ENCODE measurements at places on chromosomes 2 and 18.

GRCh38 chr2:18047213-18047611 lies 168.7 kb downstream of the KCNS3 start:
- no peak for DNase-seq

GRCh38 chr2:30234180-30234971 lies 3.0 kb downstream of the LBH start:
- DNase-seq = no peak

DNA sequence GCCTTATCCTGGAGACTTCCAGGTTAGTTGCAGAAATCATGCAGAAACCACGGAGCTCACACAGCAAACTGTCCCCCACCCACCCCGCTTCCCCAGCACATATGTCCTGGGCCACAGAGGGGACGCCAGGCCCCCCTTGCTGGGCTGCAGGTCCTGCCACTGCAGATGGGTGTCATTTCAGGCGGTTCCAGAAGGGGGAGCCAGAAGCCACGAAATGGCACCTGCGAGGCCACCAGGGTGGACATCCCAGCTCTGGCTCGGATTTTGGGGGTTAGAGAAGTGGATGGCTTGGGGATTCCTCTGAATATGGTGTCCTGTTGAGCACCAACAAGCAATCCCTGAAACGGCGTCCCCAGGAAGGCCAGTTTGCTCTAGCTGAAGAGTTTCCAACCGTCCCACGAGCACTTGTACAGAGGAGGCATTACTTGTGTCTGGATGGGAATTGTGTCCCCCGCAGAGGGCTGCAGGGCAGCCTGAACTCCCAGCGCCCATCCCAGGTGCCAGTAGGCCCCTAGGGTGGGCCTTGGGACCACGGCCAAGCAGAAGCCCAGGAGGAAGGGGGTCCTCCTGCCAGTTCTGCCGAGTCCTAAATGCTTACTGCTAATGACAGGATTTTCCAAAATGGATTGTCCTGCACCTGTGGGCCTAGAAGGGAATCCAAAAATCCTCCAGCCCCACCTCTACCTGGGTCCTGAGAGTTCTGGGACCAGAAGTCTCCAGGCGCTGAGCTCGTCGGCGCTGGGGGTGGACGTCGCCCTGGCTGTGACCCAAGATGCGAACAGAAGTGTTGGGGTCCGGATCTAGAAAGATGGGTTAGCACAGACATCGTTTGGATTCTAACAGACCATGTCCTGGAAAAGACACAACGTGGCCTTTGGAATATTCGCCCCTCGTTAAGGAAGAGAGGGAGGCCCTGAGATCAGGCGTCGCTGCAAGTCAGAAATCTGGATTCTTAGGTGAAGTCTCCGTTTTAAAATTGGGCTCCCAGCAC lies 14.6 kb upstream of the NFATC1 start:
- peak; percentile 99 for DNase-seq

- DNase-seq = no peak
These were observed 116.2 kb downstream of the STPG4 start for GRCh38 chr2:47038656-47039488.

GRCh38 chr18:77608807-77609206 lies 359.2 kb downstream of the GALR1 start:
- DNase-seq = no peak

DNA sequence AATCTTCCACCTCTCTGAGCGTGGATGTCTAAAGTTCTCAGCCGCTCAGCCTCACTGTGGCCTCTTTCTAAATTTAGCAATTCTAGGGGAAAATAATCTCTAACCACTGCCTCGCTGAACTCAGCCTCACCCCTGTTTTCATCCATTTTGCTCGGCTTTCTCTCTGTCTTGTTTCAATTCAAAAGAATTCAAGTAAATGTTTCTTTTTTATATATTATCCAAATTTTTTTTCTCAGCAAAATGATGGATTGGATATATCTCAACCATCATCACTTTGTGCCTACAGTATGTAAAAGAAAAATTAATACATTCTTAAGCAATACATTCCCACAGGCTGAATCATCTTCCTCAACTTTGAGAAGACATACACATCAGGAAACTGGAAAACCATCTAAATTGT lies 24.0 kb upstream of the GALNT5 start:
- no peak for DNase-seq

All from D721Med (cell line).